Mesenchymal stem cell (in vitro differentiated cells and primary cell): ENCODE measurements at places on chromosomes 6 and 20.
A peak's percentile ranks its signal among the peaks of the same experiment; 100 is the strongest.

DNA sequence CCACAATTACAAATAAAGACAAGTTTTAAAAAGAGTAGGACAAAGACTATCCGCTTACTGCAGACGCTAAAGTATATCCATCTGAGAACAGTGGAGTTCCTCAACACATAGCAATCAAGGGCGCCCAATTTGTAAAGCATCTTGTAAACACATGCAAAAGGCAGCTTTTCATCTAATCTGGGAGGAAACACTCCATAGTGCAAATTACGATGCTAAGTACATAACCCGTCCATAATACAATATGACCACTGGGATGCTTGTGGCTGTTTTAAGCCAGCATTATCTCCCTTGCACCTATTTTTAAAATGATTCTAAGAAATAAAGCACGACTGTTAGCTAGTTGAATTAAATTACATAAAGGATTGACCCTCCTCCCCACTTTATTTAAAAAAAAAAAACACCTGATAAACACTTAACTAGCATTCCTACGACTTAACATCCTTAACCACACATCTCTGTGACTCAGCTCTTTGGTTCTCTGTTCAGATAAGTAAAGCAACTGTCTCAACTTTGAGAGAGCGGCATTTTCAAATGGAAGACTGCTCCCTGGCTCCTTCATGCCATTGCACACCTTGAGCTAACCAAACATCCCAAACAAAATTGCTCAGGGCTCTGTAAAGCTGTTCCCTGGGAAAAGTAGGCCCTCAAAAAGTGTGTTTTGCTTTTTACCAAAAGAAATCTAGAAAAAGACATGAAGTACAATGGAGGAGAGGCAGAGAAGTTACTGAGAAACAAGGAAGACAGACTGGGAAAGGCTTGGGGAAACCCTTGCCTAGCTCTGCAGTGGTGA is 14.2 kb downstream of the SLC22A23 start:
- DNase-seq: peak; percentile 67
- no peaks in the 10 kb centered on the region for H3K27me3 ChIP-seq
- H3K4me3 ChIP-seq: no peak overlapping the region

- H3K4me3 ChIP-seq: no peak overlapping the region
- H3K4me1 ChIP-seq: no peaks in the 10 kb centered on the region
- H3K27ac ChIP-seq: no peak overlapping the region
- DNase-seq: no peak
These were observed 147.2 kb downstream of the DOK5 start for GRCh38 chr20:54622333-54623295.

DNA sequence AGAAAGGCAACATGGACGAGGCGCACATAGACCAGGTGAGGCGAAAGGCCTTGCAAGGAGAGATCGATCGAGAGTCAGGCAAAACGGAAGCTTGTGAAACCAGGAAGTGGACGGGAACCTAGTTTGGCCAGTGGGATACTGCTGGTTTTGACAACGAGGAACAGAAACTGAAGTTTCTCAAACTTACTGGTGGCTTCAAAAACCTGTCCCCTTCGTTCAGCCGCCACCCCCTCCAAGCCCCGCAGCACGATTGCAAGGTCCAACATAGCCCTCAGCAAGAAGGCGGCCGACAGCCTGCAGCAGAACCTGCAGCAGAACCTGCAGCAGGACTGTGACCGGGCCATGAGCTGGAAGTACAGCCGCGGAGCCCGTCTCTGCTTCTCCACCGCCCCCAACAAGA is 238.0 kb downstream of the KHDC1L start:
- H3K4me1 ChIP-seq: no peaks in the 10 kb centered on the region
- no peak for DNase-seq
- H3K4me3 ChIP-seq: no peak overlapping the region
- no peaks in the 10 kb centered on the region for H3K27me3 ChIP-seq
- H3K27ac ChIP-seq: no peak overlapping the region

DNA sequence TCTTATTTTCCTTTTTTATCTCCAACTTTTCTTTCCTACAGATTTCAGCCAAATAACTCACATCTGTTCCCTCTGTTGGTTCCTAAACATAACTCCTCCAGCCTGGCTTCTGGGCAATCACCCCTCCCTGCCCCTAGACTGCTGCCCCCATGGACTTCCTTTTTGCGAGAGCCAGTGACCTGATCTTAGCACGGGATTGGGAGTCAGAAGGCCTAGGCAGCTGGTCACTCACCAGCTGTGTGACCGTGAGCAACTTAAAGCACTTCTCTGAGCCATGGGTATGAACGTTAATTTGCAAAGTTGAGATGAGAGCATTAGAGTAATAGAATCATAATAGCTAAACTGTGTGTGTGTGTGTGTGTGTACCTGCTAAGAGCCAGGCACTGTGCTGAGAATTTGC is 4.5 kb upstream of the MMP9 start:
- DNase-seq: no peak
- no peaks in the 10 kb centered on the region for H3K36me3 ChIP-seq
- peaks cover 55% of the 10 kb centered on the region for H3K27me3 ChIP-seq
- H3K4me1 ChIP-seq: peaks cover 2% of the 10 kb centered on the region
- no peak overlapping the region for H3K4me3 ChIP-seq

GRCh38 chr20:62359491-62360121 is 7.5 kb downstream of the LAMA5 start:
- no peaks in the 10 kb centered on the region for H3K36me3 ChIP-seq
- H3K4me3 ChIP-seq: no peak overlapping the region
- peak; percentile 71 for DNase-seq
- no peaks in the 10 kb centered on the region for H3K27me3 ChIP-seq

DNA sequence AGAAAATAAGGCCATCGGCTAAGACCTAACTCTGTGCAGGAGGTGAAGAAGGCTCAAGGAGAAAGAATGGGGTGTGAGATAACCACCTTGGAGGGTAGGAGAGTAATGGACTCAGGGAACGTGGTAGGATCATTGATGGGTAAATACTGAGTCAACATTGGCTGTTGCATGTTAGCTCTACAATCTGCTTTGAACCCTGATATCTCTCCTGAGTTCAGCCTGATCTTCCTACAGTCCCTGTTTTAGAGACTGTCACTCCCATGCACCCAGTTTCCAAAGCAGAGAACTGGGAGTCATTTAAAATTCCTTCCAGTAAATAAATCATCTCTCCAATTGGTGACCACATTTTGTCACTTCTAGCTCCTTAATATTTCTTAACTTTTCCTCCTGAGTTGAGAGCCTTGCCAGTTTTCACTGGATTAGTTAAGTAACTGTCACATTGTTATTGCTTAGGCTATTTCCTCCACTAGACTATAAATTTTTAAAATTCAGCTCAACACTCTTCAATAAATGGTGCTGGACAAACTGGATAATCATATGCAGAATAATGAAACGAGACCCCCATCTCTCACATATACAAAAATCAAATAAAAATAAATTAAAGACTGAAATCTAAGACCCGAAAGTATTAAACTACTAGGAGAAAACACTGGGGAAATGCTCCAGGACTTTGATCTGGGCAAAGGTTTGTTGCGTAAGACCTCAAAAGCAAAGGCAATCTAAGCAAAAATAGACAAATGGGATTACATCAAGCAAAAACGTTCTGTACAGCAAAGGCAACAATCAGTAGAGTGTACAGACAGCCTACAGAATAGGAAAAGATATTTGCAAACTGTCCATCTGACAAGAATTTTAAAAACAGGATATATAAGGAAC is 138.9 kb upstream of the TMEM170B start:
- H3K4me1 ChIP-seq: peaks cover 2% of the 10 kb centered on the region
- H3K36me3 ChIP-seq: no peaks in the 10 kb centered on the region
- no peak overlapping the region for H3K27ac ChIP-seq
- H3K27me3 ChIP-seq: no peaks in the 10 kb centered on the region

DNA sequence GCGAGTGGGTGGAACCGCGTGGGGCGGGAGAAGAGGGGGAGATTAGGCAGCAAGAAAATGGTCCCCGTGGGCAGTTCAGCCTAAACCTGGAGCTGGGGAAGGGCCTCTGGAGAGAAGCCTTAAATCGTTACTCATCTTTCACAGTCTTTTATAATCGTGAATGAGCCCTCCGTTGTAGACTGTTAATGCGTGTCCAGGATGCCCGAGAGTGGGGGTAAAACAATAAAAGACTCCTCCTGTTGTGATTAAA is 11.0 kb upstream of the ELOVL5 start:
- H3K4me1 ChIP-seq: peaks cover 10% of the 10 kb centered on the region
- H3K27me3 ChIP-seq: no peaks in the 10 kb centered on the region
- DNase-seq: no peak
- H3K36me3 ChIP-seq: no peaks in the 10 kb centered on the region

GRCh38 chr6:3237761-3238662 is 10.6 kb upstream of the TUBB2B start:
- H3K27ac ChIP-seq: no peak overlapping the region
- H3K4me1 ChIP-seq: no peaks in the 10 kb centered on the region
- H3K4me3 ChIP-seq: no peak overlapping the region
- peaks cover 3% of the 10 kb centered on the region for H3K27me3 ChIP-seq
- H3K36me3 ChIP-seq: no peaks in the 10 kb centered on the region
- no peak for DNase-seq

DNA sequence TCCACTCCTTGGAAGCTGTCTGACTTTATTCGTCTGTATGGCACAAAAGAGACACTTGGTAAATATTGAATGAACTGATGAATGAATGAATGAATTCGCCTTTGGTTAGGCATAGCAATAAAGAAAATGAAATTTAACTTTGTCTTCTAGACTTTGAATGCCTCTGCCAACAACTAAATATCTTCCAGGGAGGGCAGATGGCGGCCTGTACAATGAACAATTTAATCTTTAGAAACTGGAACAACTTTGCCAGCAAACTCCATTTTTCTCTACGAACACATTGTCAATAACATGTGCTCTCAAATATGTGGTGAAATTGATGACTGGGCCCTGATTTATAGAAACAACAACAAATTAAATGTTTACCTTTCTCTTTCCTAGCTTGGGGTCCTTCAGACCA is 140.6 kb downstream of the ZNF217 start:
- no peak for DNase-seq
- H3K4me1 ChIP-seq: no peaks in the 10 kb centered on the region
- no peak overlapping the region for H3K27ac ChIP-seq
- H3K27me3 ChIP-seq: no peaks in the 10 kb centered on the region

- H3K4me3 ChIP-seq: peak overlapping the region; percentile 84
- peak; percentile 84 for DNase-seq
- H3K27ac ChIP-seq: no peak overlapping the region
- no peaks in the 10 kb centered on the region for H3K4me1 ChIP-seq
- no peaks in the 10 kb centered on the region for H3K36me3 ChIP-seq
These were observed 22.7 kb upstream of the ZNF184 start for GRCh38 chr6:27495386-27496135.

DNA sequence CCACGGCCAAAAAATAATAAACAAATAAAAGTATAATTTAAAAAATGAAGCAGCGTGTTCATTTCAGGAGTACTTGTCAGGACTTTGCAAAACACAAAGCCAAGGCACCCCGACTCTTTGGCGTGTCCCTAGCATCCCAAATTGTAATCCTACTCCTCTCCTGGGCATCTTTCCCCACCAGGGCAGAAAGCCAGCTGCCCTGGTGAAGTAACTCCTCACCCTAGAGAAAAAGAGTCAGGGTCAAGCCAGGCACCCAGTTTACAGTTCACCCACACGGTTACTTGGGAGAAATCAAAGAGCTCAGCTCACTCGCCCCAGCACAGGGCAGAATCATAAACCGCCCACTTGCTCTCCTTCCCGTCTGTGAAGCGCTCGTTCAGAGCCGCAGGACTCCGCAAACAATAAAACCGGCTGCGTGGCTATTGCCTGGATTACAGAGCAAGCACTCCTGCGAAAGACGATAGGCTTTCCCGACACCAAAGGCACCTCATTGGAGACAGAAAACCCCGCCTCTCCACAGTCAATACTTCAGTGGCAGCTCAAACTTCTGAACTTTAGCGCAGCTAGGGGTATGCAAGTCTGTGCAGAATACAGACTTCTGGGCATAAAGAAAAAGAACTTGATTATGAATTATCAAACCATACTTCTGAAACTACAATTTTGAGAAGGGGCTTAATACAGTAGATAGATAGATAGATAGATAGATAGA is 73.0 kb upstream of the NHSL1 start:
- DNase-seq: peak; percentile 79
- H3K36me3 ChIP-seq: no peaks in the 10 kb centered on the region
- no peaks in the 10 kb centered on the region for H3K27me3 ChIP-seq
- no peak overlapping the region for H3K27ac ChIP-seq
- H3K4me3 ChIP-seq: peak overlapping the region; percentile 83
- H3K4me1 ChIP-seq: peaks cover 2% of the 10 kb centered on the region

GRCh38 chr6:96626759-96627364 is 63.9 kb downstream of the FHL5 start:
- H3K4me1 ChIP-seq: no peaks in the 10 kb centered on the region
- no peak overlapping the region for H3K4me3 ChIP-seq
- H3K36me3 ChIP-seq: no peaks in the 10 kb centered on the region
- H3K27me3 ChIP-seq: peaks cover 6% of the 10 kb centered on the region
- DNase-seq: peak; percentile 61
- no peak overlapping the region for H3K27ac ChIP-seq

- no peak overlapping the region for H3K27ac ChIP-seq
- H3K36me3 ChIP-seq: no peaks in the 10 kb centered on the region
- H3K4me1 ChIP-seq: no peaks in the 10 kb centered on the region
- H3K4me3 ChIP-seq: no peak overlapping the region
- DNase-seq: no peak
These were observed 123.1 kb downstream of the RCAN2 start for GRCh38 chr6:46368169-46368536.
